Mesendoderm (in vitro differentiated cells): ENCODE measurements at places on chromosomes 11 and 22.
A peak's percentile ranks its signal among the peaks of the same experiment; 100 is the strongest.

DNA sequence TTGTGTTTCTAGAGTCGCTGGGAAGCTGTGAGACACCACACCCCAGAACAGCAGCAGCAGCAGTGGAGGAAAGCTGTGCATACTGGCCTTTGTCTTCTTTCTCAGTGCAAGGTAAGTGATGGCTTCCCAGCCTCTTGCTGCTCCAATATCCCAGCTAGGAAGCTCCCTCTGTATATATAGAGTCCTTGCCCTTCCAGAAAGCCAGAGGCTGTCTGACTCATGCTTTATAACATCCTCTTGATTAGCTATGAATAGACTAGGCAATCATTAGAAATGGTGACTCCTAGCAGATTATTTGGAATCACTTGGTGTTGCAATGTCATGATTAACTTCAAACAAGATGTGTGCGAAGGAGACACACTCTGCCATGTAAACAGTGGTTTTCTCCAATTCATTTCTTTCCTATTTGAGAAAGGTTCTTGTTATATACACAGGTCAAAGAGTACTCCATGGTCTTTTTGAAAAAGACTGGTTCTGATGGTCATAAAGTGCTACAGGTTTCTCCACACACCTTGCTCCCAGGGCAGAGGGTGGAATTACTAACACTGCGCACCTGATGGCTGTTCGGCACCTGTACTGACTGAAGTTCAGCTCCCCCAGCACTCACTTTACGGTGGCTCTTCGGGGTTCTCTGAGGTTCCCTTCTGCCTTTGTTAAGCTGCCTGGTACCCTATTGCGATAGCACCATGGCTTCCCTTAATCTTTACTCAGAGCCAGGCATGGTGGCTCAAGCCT lies at the start of gene MMP1:
Gene MMP1, minus strand, starts transcription at position 149 of the 735 bp plus-strand sequence. Its CDS starts 68 bp downstream, at position 81.
- H3K4me1 ChIP-seq: no peaks in the 10 kb centered on the region
- DNase-seq: no peak
- no peak within 1 kb of the TSS for H3K4me3 ChIP-seq
- no peak within 1 kb of the TSS for H3K27ac ChIP-seq

GRCh38 chr11:10561947-10562346 lies 6.5 kb downstream of the LYVE1 start:
- no peaks in the 10 kb centered on the region for H3K27me3 ChIP-seq
- H3K4me1 ChIP-seq: no peaks in the 10 kb centered on the region
- DNase-seq: no peak

DNA sequence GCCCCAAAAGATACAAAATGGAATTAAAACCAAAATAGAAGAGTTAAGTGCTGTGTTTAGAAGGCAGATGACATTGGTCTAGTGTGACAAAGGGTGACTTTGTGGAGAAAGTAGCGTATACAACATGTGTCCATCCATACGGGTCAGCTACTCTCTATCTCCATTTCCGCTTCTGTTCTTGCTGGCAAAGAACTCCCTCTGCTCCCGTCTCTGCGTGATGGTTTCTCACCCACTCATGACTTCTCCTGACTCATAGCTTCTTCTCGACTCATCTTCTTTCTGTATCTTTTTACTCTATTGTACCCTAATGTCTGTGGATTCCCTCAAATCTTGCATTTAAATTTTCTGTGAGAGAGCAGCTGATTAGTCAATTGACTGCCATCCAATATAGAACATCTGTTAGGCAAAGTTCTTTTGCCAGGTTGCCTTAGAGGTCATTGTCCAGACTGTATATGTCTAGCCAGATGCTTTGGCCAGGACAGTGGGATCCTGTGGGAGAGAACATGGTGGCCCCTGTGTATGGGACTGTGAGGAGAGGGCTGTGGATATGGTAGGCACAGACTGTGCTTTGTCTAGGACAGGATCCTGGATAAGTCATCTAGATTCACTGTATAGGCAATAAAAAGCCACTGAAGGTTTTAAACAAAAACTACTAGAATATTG lies 28.4 kb downstream of the MMP13 start:
- no peaks in the 10 kb centered on the region for H3K4me1 ChIP-seq
- DNase-seq: no peak
- H3K4me3 ChIP-seq: no peak overlapping the region
- no peaks in the 10 kb centered on the region for H3K36me3 ChIP-seq
- no peaks in the 10 kb centered on the region for H3K27me3 ChIP-seq

GRCh38 chr11:116928102-116928777 lies 90.8 kb upstream of the APOA1 start:
- no peak overlapping the region for H3K4me3 ChIP-seq
- H3K27ac ChIP-seq: no peak overlapping the region
- peaks cover 2% of the 10 kb centered on the region for H3K36me3 ChIP-seq
- H3K4me1 ChIP-seq: no peaks in the 10 kb centered on the region

DNA sequence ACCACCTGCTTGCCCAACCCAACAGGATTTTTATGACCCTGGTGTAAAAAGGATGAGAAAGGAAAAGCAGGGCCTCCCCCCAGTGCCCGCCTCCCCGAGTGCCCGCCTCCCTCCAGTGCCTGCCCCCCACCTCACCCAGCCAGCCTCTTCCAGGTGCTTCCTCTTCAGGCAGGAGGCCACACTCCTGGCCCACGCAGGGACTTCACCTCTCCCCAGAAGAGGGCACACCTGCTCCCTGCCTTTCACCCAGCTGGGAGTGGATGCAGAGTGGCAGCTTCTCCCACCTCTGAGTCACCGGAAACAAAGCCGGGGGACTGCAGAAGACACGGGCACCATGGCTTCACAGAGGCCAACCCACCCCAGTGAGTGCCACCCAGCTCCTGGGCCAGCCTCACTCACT lies 16.1 kb downstream of the CPT1A start:
- no peak overlapping the region for H3K27ac ChIP-seq
- H3K4me1 ChIP-seq: no peaks in the 10 kb centered on the region
- no peak overlapping the region for H3K4me3 ChIP-seq
- DNase-seq: peak; percentile 55

- H3K4me1 ChIP-seq: no peaks in the 10 kb centered on the region
- DNase-seq: peak; percentile 84
- H3K36me3 ChIP-seq: no peaks in the 10 kb centered on the region
These were observed 39.3 kb upstream of the BSX start for GRCh38 chr11:123020968-123021367.

DNA sequence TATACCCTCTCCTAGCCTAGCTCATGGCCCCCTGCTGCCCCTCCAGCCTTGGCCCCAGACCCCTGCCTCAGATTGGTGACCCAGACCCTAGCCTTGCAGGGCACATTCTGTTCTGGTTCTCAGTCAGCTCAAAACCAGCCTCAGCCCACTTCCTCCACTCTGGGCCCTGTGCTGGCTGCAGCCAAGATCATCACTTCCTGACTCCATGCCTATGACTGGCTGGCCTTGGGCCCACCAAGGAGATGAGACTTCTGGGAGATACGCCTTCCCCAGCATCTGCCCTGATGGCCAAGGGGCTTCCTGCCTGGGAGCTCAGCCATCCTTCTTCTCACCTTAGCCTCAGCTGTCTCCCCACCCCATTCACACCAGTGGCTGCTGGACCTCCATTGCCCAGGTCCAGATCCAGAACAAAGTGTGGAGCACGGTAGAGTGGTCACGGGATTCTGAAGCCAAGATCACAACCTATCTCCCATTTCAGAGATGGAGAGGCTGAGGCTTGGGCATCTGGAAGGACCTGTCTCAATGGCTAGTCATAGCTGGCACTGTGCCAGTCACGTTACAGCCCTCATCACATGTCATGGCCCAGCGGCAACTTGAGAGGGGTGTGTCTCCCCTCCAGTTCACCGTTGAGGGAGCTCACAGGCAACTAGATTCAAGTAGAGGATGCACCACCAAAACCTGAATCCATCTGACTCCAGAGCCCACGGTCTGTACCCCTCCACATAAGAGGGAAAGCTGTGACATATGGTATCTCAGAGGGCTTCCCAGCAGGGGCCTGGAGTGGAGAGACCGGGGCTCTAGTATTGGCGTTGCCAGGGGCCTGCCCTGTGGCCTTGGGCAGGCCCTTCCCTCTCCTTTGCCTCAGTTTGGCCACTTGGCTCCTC lies 43.0 kb upstream of the KLHL35 start:
- no peak overlapping the region for H3K4me3 ChIP-seq
- no peaks in the 10 kb centered on the region for H3K36me3 ChIP-seq
- peaks cover 3% of the 10 kb centered on the region for H3K4me1 ChIP-seq
- H3K27ac ChIP-seq: no peak overlapping the region
- no peak for DNase-seq
- no peaks in the 10 kb centered on the region for H3K27me3 ChIP-seq

DNA sequence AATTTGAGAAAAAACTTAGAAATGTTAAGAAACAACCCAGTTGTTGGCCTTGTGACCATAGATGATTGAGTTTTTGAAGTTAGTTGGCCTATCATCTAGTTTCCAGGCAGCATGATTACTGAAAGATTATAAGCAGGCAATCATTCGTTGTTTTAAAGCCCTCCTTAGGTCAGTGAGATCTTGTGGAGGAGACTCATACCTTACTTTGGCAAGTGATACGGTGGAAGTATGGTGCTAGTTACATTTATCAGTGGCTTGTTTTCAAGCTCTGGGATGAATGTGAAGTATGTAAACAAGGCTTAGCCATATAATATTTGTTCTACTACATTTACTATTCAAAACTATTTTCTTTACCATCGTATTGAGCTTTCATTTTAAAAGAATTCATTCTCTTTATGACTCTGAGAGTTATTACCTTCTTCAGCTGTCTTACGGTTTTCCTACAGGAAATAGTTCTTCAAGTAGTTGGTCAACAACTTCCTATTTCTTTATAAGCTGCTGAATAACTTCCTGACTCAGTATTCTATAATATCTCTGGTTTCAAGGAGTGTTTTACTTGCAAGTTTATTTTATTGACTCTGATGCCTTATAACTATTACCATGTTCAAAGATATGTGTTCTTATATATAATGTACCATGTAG lies 7.3 kb downstream of the YAP1 start:
- no peak overlapping the region for H3K4me3 ChIP-seq
- DNase-seq: no peak
- peaks cover 5% of the 10 kb centered on the region for H3K4me1 ChIP-seq
- H3K27me3 ChIP-seq: no peaks in the 10 kb centered on the region
- no peaks in the 10 kb centered on the region for H3K36me3 ChIP-seq

DNA sequence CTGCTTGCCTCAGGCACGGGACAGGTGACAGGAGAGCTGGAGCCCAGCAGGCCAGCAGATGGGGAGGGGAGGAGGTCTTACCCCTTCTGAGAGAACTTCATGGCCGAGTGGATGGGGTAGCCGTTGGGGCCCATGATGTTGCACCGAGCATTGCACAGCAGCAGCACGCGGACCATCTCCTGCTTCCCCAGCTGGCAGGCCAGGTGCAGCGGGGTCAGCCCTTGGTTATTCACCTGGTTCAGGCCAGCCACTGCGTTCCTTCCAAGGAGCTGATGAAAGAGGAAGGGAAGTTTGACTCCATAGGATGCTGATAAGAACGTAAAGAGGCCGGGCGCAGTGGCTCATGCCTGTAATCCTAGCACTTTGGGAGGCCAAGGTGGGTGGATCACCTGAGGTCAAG lies 29.4 kb upstream of the BAIAP2L2 start:
- H3K36me3 ChIP-seq: no peaks in the 10 kb centered on the region
- H3K4me3 ChIP-seq: no peak overlapping the region

DNA sequence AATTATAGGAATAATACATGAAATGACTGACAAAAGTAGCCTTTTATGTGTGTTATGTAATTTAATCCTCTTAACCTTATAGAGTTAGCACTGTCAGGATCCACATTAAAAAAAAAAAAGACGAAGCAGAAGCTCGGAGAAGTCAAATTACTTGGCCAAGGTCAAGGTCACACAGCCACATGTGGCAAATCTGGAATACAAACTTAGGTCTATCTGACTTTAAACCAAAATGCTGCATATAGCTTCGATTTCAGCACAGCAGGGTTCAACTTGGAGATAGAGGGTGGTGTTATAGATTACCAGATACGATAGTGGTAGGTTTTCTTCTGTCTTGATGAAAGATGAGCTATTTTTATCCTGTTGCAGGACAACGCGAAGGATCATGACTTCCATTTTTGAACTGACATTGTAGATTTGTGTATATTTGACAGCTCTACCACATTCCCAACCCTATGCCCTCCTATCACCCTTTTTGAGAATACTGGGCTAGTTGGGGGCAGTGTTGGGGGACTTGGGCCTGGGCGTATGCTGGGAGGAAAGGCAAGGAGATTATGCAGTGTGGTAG lies 11.6 kb upstream of the EHF start:
- H3K36me3 ChIP-seq: no peaks in the 10 kb centered on the region
- no peaks in the 10 kb centered on the region for H3K27me3 ChIP-seq
- no peak overlapping the region for H3K27ac ChIP-seq
- H3K4me3 ChIP-seq: no peak overlapping the region

GRCh38 chr22:29956680-29957079 lies 73.7 kb downstream of the MTMR3 start:
- no peak overlapping the region for H3K4me3 ChIP-seq
- no peak overlapping the region for H3K27ac ChIP-seq
- H3K27me3 ChIP-seq: no peaks in the 10 kb centered on the region

DNA sequence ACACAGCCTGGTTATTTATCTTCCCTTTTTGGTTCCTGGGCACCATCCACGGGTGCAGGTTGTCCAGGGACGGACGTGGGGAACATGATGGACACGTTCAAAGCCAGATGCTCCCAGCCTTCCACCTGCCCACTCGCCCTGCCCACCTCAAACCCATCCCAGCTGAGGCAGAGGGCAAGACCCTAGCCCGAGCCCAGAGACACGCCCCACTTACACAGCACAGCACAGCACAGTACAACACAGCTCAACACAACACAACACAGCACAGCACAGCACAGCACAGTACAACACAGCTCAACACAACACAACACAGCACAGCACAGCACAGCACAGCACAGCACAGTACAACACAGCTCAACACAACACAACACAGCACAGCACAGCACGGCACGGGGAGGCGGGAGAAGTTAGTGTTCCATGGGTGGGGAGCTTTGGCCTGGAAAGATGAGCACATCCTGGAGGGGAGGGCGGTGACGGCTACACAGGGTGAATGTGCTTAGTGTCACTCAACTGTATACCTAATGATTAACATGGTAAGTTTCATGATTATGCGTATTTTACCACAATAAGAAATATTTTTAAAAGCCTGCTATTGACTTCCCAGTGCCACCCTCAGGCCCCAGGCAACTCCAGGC lies 1507.5 kb downstream of the BRD1 start:
- H3K4me1 ChIP-seq: no peaks in the 10 kb centered on the region
- H3K4me3 ChIP-seq: no peak overlapping the region
- H3K27me3 ChIP-seq: no peaks in the 10 kb centered on the region

DNA sequence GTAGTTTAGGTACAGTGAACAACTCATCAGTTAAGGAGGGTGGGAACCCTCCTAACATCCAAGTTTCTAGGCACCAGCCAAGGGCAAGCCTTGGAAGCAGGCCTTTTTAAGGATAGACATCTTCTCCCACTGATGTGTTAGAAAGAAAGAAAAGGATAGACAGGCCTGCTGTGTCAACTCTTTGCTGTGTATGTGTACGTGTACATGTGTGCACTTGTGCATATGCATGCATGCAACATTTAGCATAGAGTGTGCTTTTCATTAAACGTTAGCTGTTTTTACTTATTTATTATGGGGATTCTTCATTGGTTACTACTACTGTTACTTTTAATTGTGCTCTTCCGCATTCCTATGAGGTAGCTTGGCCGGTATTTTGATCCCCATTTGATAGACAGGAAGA lies 36.1 kb downstream of the RNF169 start:
- no peak overlapping the region for H3K27ac ChIP-seq
- H3K4me1 ChIP-seq: no peaks in the 10 kb centered on the region
- DNase-seq: no peak
- no peak overlapping the region for H3K4me3 ChIP-seq
- no peaks in the 10 kb centered on the region for H3K36me3 ChIP-seq
- H3K27me3 ChIP-seq: no peaks in the 10 kb centered on the region

GRCh38 chr11:131664816-131665215 lies 294.4 kb downstream of the NTM start:
- no peak for DNase-seq
- H3K27ac ChIP-seq: no peak overlapping the region
- H3K27me3 ChIP-seq: no peaks in the 10 kb centered on the region
